ENCODE measurements at places on chromosomes 1 and 21.

GRCh38 chr21:33816174-33816573 is 99.4 kb downstream of the ATP5PO start:
- DNase-seq = no peak

DNA sequence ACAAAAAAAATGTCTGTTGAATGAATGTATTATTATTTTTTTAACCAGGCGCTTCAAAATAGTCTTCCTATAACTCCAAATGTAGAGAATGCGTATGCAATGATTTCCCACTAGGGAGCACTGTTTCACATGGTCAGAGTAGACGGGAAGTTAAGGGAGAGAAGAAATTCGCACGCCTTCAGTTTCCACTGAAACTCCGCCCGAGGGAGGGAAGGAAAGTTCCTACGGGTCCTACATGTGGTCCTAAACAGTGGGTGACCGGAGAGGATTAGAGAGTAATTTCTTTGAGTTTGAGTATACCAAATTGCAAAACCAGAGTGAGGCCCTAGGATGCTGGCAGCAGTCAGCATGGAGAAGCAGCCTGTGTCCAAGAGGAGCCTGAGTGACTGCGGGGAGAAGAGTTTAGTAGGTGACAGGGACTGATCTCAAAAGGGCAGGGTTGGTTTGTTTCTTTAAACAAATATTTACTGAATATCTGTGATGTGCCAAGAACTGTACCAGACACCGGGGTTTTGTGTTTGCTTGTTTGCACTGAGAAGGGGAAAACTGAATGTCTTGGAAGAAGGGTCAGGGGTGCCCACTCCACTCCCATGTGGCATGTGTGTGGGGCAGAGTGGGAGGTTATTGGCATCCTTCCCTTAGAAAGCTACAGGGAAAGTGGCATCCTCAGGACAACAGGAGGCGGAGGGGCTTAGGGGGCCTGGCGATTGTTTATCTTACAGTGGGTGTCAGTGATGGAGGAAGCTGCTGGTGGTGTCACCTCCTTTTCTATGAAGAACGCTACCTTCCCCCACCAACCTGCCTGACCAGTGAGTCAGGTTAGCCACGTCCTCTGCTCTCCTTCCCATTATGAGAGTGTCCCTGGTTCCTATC is 22.8 kb downstream of the RNU5D-1 start:
- no peak for DNase-seq

DNA sequence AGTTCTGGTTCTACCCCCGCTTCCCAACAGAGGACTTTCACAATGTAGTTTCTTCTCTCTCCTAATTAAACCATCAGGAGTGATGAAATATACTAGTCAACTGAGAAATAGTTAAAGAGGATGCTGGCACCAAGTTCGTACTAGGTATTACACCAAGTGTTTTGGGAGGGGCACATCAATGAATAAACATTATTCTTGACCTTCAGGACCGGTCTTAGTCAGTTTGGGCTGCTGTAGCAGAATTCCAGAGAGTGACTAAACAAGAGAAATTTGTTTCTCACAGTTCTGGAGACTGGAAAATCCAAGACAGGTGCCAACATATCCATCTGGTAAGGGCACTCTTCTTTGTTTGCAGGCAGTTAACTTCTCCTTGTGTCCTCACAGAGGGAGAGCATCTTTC is 103.8 kb downstream of the SPATA17 start:
- DNase-seq = no peak

GRCh38 chr1:181516706-181517105 is 33.4 kb downstream of the CACNA1E start:
- DNase-seq = no peak

GRCh38 chr1:214155987-214156625 is 124.9 kb upstream of the SMYD2 start:
- no peak for DNase-seq

GRCh38 chr21:46052703-46053651 is 44.9 kb upstream of the COL6A2 start:
- peak; percentile 64 for DNase-seq

DNA sequence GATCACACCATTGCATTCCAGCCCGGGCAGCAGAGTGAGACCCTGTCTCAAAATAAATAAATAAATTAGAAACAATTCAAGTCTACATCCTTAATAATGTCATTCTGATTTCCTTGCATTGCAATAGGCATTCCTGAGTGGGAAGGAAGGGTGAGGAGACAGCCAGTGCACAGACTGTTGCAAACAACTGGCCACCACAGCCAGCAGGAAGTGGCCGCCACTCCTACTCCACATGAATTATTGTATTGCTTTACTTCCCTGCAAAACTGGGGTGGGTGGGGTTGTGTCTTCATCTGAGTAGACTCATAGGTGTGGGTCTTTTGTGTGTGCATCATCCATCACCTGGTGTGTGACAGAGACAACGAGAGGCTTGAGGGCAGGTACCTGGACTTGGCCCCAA is 60.1 kb downstream of the OPTC start:
- DNase-seq = no peak

DNA sequence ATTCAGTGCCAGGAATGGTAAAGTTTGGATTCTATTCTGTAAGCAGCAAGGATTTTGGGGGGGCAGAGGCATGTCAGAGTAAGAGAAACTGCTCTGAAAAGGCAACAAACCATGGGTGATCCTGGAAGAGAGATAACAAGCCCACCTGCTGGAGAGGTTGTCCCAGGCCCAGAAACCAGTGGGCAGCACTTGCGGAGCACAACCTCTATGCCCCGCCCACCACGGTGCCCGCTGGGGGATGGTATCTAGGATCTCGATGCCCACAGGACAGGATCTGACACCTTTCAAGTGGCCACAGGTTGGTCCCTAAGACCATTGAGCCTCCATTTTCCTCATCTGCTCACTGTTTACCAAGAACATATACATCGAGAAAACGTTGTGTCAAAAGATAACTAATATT is 20.3 kb upstream of the MUL1 start:
- no peak for DNase-seq

DNA sequence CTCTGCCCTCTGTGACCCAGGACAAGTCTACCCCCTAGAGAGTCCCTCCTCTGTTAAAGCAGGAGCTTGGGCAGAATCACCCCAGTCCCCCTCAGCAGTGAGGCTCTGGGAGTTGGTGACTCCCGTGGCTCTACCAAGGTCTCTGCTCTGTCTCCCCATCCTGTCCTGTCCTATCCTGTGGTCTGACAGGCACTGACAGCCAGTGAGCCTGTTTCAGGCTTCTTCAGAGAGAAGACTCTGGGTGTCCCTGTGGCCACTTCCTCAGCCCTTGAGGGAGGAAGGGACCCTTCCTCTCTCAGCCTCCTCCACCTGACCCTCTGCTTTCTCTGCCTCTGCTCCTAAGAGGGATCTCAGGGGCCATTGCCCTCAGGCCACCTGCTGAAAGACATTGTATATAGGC is 148.7 kb downstream of the FCRL5 start:
- DNase-seq = no peak

Data from activated T-cell treated with anti-CD3 and anti-CD28 coated beads, Interleukin-2, amount 50 U/mL, for 72 hours (primary cell).